RKO (cell line): ENCODE measurements at places on chromosomes 5 and 9.

GRCh38 chr5:53932351-53932750 lies 371.9 kb downstream of the NDUFS4 start:
- DNase-seq = no peak

DNA sequence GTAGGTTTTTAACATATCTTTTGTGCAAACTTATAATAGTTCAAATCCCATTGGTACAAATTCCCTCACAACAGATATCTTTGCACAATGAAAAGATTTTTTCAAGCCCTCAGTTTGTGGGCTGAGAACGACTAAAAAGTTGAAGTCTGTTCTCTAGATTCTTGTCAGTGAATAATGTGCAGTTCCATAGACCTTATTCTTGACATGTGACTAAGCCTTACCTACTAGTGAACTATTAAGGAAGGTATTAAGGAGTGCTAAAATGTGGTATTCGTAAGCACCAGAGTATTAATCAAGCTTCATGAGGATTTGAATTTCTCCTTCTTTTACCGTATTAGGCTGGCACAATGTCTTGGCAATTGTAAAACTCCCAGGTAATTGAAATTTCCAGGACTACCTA lies 205.6 kb upstream of the DMRTA1 start:
- no peak for DNase-seq

- DNase-seq = no peak
Observed at GRCh38 chr5:104952876-104953275, 1390.3 kb upstream of the NUDT12 start.

DNA sequence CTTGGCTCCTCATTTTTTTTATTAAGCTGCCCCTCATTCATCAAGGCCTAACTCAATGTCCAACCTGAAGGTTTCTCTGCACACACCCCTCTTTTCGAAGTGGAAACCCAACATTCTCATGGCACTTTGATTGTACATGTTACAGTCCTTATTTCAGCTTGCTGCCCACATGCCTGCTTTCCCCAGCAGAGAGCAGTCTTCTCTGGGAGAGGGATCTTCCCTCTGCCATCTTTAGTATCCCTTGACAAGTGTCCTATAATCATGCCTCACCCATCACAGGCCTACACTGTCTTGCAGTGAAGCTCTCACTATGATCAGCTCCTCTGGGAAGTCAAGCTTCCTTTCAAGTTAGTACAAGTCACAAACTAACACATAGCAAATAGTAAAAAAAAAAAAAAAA lies 175.1 kb downstream of the ACER2 start:
- no peak for DNase-seq

GRCh38 chr9:32069969-32070368 lies 314.5 kb upstream of the ACO1 start:
- DNase-seq = no peak

GRCh38 chr5:120344181-120344580 lies 119.9 kb upstream of the PRR16 start:
- DNase-seq = no peak

GRCh38 chr5:169724303-169725087 lies 87.4 kb downstream of the DOCK2 start:
- no peak for DNase-seq

DNA sequence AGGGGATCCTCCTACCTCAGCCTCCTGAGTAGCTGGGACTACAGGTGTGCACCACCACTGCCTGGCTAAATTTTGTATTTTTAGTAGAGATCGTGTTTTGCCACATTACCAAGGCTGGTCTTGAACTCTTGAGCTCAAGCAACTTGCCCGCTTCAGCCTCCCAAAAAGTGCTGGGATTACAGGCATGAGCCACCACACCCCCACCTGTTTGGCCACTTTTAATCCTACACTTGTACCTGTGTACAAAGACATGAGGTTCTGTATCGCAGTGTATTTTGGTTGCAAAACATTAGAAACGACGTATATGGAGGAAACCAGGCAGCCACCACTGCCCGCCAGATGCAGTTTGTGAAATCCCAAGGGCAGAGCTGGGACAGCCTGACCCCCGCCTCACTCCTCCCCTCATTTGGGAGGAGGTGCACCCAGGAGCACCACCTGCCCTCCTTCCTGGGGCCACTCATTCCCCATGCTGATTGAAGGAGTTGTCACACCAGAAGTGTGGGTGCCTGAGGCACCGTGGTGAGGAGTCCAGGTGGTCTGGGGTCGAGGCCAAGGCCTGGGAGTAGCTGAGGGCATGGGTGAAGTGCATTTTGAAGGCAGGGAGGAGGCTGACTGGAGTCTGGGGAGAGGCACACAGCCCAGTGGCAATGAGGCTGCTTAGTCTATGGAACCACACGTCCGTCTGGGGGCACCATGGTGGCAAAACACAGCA lies 39.3 kb upstream of the OLFM1 start:
- DNase-seq = no peak

DNA sequence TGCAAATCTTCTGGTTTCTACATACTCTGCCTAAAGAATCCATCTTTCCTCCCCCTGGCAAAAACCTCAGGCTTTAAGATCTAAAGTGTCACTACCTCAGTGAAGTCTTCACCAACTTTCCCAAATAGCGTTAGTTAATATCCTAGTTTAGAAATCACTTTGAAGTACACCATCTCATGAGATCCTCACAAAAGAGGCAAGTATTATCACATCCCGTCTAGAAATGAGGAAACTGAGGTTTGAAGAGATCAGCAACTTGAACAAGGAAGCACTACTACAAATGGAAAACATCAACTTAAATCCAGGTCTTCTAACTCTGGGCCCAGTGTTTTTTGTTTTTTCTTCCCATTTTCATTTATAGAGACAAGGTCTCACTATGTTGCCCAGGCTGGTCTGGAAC lies 4.6 kb downstream of the AP3B1 start:
- DNase-seq = no peak
